GM23248 (cell line): ENCODE measurements at places on chromosomes 16 and 17. TPM values are rescaled to one million over a fixed set of nuclear protein-coding genes. Genes with fewer than 3 reads are reported as not detected.
A peak's percentile ranks its signal among the peaks of the same experiment; 100 is the strongest.

DNA sequence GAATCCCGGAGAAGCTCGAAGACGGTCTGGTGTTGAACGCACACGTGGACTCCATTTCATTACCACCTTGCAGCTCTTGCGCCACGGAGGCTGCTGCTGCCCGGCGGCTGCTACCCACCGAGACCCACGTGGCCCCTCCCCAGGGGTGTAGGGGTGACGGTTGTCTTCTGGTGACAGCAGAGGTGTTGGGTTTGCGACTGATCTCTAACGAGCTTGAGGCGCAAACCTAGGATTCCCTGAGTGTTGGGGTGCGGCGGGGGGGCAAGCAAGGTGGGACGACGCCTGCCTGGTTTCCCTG lies 1.7 kb upstream of the CBX4 start:
- no peak for DNase-seq

DNA sequence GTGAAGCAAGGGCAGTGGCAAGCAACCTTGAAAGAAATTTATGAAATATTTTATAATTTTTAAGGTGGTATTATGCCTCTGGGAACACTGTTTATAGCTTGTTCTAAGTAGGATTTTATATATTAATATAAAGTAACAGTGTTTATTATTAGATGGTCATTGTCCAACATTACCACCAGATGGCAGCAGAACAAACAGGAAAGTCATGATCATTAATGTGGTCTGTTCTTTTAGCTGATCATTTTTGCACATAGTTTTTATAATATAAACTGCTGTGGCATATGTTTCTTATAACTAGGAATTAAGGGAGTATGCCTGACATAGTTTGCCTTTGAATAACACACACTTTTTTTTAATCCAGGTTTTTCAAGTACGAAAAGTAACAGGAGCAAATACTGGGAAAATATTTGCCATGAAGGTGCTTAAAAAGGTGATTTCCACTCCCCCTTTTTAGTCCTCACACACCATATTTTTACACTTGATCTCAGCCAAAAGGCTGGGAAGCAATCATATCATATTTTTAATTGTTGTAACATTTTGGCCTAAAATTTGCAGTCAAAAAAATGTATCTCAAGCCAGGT lies 21.4 kb downstream of the RPS6KB1 start:
- peak; percentile 68 for DNase-seq

DNA sequence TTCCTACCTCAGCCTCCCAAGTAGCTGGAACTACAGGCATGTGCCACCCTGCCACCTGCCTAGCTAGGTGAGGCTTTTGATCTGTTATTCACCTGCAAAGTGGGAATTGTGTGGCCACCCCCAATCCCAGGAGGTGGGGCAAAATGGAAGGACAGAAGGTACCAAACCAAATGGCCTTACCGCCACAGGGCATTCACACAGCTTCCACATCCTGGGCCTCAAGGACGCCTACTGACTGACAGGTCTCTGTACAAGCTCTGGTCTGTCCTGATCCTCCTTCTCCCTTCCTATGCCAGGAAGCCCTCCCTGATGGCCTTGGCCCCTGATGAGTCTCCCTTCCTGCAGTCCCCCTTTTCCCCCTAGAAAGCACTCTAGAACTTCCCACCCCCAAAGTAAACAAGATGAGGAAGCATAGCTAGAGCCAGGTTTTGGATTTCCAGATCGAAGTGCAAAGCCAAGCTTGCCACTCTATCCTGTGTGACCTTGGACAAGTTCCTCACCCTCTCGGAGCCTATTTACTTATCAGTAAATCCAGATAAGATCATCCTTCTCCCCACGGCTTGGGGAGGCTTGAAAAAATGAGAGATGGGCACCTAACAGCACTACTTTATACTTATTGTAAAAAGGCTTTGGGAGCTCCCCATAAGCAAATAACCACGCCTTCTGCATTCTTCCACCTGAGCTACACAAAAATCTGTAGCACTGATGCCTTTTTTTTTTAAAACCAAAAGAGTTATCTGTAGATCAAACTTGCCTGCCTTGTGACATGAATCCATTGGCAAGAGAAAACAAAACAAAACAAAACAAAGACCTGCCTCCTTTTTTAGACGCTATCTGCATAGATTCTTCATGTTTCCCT lies 4.5 kb downstream of the PLLP start:
- no peak for DNase-seq

DNA sequence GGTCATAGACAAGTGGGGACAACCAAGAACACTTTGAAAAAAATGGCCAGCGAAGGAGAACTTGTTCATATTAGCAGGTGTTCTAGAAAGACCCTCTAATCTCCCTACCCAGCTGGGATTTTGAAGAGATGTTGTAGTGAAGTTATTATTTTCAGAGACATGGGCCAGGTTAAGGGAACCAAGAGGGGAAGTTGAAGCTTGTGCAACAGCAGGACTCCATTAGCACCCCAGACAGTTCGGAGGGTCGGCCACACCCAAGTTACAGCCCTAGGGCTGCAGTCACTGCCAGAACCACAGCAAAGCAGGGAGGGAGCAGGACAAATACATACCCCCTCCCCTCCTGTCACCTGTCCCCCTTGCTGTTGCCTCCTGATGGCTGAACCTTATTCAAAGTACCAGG lies 42.3 kb downstream of the WSB1 start:
- no peak for DNase-seq

GRCh38 chr16:75789237-75789636 lies 62.9 kb upstream of the CPHXL start:
- peak; percentile 66 for DNase-seq

OSGIN1 gene
- 0.63 and 1.1 TPM in 2 replicates for total RNA-seq

KRTAP9-8 gene
- total RNA-seq: not detected in 2 replicates

CDH8 gene
- total RNA-seq: not detected in 2 replicates

DNA sequence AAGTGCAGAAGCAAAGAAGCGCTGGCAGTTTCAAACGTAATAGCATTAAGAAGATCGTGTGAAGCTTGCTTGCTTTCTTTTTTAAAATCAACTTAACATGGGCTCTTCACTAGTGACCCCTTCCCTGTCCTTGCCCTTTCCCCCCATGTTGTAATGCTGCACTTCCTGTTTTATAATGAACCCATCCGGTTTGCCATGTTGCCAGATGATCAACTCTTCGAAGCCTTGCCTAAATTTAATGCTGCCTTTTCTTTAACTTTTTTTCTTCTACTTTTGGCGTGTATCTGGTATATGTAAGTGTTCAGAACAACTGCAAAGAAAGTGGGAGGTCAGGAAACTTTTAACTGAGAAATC lies 17.4 kb upstream of the RAB11FIP4 start:
- DNase-seq: no peak

- no peak for DNase-seq
Measured at GRCh38 chr16:30722443-30722842, 23.5 kb downstream of the SRCAP start.

MT1A gene
- total RNA-seq: not detected in 2 replicates

DNA sequence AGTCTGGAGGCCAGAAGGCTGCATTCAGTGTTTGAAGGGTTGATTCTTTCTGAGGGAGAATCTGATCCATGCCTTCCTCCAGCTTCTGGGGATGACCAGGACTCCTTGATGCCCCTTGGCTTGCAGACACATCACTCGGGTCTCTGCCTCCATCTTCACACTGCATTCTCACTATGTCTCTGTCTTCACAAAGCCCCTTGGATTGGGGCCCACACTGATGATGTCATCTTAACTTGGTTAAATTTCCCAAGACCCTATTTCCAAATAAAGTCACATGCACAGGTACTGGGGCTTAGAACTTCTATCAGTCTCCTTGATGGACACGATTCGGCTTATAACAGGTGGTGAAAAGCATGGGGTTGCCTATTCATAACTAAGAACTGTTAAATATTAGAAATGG lies 112.1 kb upstream of the MYOCD start:
- no peak for DNase-seq

- DNase-seq: no peak
Measured at GRCh38 chr17:30232824-30233427, 2.6 kb downstream of the SLC6A4 start.

- DNase-seq: peak; percentile 42
Measured at GRCh38 chr16:67339453-67339852, 12.8 kb downstream of the LRRC36 start.

DNA sequence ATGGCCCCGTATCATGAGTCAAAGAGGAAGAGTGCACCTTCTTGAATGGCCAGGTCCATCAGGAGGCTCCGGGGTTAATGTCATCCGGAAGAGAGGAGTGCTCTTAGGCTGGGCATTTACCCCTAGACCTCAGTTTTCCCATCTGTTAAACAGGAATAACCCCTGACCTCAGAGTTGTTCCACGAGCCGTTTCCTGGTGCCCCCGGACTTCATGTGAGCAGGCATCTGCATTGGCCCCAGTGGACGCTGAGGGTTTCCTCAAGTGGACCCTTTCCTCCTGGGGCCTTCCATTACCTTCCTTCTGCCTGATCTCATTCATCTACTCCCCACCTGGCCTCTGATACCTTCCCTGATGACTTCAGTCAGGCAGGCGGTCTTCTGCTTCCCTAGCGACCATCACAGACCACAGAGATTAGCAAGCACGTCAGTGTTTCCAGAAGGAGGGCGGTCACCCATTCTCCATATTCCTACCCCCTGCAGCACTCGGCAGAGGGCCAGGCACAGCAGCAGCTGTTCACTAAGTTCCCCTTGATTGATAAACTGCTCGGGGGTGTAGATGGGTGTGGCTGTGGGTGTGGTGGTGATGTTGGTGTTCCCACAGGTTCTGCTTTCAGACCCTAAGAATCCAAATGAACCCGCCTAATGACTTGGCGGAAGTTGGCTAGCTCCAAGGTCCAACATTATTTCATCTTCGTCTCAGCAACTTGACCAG lies 346.6 kb upstream of the TNRC6C start:
- DNase-seq: no peak

GRCh38 chr17:30031214-30031869 lies 85.3 kb upstream of the NSRP1 start:
- no peak for DNase-seq

DNA sequence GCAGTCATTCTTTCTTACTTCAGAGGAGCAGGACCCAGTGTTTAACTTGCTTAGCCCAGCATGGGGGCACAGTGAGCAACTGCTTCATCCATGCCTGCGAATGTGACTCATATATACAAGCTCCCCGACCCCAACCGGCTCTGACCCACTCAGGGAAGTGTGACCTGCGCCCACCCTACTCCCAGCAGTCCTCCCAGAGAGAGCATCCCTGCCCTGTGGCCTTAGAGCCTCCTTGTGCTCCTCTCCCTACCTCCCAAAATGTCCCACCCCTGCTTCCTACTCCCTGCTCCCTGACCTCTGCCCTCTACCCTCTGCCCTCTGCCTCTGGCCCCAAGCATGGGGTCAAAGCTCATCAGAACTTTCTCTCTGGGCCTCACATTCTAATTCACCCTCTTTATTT lies 46.9 kb upstream of the DLX4 start:
- no peak for DNase-seq

DNA sequence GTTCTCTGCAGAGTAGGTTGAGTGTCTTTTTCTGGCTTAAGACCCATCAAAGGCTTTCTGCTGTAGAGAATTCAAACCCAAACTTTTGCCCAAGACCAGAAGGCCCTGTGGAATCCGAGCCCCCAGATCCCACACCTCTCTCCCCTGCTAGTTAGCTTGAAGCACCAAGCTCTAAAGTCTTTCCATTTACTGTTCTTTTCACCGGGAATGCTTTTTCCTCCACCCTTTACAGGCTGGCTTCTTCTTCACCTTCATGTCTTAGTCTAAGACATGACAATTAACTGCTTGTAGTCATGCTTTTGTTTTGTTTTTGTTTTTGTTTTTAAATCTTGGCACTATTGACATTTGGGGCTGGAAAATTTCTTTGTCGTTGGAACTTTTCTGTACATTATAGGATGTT lies 15.5 kb downstream of the HSD17B2 start:
- DNase-seq: no peak

- peak; percentile 87 for DNase-seq
Measured at GRCh38 chr17:31216031-31216751, 80.8 kb downstream of the OMG start.
